Kidney capillary endothelial cell (primary cell): ENCODE measurements at places on chromosomes 5 and 9.

- DNase-seq, result no peak
Measured at GRCh38 chr9:137977571-137978261, 100.1 kb downstream of the CACNA1B start.

GRCh38 chr5:150599917-150600511 is 40.4 kb upstream of the SYNPO start:
- no peak for DNase-seq

DNA sequence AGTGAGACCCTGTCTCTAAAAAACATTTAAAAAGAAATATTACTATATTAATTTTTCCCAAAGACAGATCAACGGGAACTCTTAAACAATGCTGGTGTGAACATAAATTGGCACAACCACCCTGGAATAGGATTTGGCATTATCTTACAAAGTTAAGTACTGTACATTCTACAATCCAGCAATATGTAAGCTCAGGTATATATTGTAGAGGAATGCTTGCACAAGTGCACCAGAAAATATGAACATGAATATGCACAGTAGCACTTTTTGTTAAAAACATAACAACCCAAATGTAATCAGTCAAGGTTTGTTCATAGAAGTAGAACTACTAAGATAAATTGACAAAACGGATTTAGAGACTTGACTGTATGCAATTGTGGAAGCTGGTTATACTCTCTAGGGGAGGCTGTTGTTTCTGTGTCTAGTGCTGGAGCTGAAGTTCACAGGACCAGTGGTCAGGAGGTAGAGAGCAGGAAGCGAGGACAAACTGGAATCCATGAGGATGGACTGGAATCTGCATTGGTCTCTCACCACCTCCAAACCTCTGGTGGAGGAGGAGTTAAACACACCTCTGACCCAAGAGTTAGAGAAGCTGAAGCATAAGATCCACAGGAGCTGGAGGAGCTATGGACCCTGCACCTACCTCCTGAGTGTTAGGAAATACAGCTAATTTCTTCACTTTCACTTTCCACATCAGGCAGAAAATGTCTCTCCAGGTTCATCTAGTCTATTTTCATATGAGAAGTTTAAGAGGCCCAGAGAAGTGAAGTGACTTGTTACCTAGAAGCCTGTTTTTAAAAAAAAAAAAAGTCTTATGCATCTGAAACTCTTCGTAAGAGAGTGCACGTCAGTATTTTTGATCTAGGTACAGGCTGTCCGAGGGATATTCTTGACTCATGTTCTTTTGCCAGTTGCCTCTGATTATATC is 20.3 kb upstream of the RIC1 start:
- DNase-seq, result no peak

- no peak for DNase-seq
Measured at GRCh38 chr5:35188031-35188457, 42.2 kb downstream of the PRLR start.

GRCh38 chr9:13868336-13868735 is 445.6 kb downstream of the NFIB start:
- no peak for DNase-seq
